ENCODE measurements at places on chromosomes 16 and 17.

GRCh38 chr16:55301385-55302008, 22.5 kb upstream of the IRX6 start:
- DNase-seq, result no peak

- DNase-seq, result no peak
These were observed 2.0 kb downstream of the PLD6 start for GRCh38 chr17:17204041-17204591.

DNA sequence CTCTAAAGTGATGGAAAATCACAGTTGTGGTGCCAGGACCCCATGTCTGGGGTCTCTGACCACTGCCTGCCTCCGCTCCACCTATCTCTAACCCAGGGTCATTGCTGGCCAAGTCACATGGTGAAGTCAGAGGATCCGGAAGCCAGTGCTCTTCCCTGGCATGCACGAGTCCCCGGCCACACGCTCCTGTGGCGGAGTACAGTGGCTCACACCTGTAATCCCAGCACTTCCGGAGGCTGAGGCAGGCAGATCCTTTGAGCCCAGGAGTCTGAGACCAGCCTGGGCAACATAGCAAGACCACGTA, 21.5 kb upstream of the RBFOX3 start:
- no peak for DNase-seq

DNA sequence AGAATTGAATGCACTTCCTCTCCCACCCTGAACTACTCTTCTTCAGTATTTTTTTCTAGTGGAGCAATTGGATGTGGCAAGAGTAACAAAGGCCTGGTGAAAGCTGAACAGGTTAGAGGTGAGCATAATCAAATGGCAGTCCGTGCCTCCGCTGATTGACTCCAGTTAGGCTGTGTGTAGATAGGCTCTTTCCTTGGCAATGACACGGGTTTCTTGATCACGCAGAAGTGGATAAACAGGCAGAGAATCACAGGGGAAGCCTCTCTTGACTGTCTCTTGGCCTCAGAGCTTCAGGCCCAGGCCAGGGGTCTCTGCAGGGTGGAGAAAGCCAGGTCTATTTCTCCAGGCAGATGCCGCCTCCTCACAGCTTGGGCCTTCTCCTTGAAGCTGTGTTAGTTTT, 4.2 kb downstream of the CD300LB start:
- no peak for DNase-seq

DNA sequence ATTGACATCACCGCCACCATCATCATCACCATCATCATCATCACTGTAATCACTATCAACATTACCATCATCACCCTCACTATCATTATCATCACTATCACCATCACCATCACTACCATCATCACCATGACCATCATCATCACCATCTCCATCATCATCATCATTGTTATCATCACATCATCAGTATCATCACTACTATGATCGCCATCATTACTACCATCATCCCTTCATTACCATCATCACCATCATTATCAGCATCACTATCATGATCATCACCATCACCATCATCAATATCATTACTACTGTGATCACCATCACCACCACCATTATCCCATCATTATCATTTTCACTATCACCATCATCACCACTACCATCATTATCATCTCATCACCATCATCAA, 368.3 kb downstream of the SEC14L1 start:
- DNase-seq, result no peak

- no peak for DNase-seq
These were observed 928 bp downstream of the CASKIN2 start for GRCh38 chr17:75514299-75514918.

DNA sequence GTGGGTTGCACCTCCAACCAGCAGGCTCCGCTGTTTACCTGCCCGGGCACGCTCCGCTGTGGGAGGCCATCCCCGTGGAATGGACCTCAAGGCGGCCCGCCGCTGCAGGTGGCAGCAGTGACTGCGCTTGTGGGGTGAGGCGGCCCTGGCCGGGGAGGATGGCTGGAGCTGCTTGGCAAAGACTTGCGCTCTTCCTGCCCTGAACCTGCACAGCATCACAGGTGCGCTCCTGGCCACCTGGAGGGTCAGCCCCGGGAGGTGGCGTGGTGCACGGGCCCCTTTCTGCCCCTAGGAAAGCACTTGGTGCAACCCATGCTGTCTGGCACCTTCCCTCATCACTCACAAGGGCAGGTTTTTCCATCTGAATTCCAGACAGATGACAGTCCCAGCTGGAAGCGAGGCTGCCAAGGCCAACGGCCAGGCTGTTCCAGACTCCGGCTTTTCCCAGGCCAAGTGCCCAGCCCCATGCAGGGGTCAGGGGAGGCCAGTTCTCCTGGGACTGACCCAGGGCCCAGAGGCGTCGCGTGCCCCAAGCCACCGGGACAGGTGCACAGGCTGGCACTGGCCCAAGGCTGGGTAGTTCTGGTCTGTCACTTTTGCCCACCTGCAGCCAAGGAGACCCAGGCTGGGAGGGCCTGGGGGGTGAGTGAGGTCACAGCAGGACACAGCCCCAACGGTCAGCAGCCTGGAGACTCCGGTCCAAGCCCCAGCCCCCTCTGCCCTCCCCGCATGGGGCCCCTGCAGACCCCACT, 13.3 kb downstream of the UTS2R start:
- peak; percentile 73 for DNase-seq

DNA sequence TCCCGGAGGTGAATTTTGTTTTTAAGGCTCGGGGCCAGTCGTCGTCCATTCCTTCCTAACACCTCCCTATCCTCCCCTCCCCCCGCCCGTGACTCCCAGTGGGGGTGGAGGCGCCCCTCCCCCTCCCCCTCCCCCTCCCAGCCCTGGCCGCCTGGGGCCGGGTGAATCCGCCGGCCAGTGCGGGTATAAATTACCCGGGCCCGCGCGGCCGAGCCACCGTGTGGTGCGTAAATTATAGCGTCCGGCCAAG, 2.0 kb upstream of the GSE1 start:
- no peak for DNase-seq

DNA sequence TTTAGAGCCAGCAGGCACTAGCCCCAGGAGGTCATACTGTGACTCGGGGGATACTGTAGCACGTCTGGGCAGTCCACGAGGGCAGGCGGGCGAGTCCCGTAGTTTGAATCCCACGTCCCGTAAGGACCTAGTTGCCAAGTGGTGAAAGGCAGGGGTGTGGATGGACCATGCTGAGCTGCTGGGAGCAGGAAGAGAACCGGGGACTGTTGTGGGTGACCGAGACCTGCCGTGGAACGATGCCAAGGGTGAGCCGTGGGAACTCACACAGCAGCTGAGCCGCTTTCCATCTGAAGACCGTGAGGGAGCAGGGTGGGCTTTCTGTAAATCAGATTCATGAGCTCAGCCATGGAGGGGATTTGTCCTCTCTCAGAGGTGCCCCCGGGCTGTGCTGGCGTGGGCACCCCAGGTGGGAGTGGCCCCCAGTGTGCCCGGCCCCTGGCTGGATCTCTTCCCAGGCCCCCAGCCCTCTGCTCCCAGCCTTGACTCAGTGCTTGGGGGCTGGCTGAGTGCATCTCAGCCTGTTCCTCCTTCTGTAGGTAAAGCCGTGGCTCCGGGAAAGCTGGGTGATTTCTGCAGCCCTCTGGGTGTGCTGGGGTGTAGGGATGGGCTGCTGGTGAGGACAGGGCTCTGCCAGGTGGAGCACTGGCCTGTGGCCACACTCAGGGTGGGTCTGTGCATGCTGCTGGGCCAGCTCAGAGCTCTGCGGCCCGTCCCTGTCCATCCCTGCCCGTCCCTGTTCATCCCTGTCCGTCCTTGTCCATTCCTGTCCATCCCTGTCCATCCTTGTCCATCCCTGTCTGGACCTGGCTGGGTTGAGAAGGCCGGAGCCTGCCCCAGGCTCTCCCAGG, 13.6 kb downstream of the ASPSCR1 start:
- no peak for DNase-seq

DNA sequence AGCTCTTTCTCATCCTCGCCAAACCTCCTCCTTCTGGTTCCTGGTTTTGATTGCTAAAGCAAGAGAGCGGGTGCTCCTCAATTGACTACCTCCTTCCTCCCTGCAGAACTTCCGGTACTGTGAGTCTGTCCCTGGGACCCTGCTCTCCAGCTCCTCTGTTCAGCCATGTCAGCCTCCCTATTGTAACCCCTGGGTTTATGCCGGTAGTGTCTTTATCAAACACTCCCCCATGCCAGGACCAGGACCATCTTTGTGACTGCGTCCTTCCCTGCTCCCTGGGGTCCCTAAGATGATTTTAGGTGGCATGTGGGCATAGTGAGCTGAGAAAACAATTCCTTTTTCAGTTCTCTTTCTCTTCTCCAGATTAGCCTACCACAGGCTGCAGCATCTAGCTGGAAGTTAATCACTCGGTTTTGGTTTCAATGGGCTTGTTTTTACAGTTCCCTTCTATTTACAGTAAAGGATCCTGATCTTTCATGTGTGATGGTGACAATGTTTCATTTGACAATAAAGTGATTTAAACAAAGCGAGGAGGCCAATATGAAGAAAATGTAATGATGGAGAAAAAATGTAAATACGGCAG, 27.7 kb upstream of the IL21R start:
- DNase-seq, result no peak

DNA sequence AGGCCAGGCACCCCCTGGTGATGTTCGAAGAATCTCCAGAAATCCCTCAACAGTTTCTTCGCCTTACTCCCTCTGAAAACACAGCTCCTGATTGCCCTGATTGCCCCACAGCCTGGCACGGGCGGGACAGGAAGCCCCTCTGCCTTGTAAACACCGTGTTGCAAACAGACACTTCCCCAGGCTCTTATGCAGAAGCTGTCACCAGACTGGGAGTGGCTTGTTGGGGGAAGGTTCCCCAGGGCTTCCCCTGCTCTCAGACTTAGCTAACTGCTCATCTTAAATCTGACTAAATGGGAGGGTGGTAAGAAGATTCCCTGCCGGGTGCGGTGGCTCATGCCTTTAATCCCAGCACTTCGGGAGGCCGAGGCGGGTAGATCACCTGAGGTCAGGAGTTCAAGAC, 11.2 kb downstream of the PIK3R5 start:
- no peak for DNase-seq

- DNase-seq, result no peak
These were observed 3.7 kb upstream of the FOXL1 start for GRCh38 chr16:86574646-86575045.

- no peak for DNase-seq
These were observed 210.3 kb upstream of the AXIN2 start for GRCh38 chr17:65771704-65772103.

DNA sequence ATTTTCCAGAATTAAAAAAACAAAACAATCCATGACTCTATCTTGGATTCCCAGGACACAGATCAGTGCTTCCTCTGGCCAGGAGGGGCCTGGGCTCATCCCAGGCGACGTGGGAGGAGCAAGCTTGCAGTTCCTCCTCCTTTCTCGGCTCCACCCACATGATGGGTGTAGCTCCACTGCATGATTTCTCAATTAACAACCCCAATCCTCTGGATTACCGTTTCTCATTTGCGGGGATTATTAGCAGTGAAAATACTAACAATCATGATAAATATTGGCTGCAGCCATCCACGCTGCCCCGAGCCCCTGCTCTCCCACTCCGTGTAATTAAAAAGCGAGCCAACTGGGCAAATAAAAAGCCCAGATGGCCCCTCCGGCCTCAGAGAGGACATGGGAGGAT, 46.4 kb upstream of the SDK2 start:
- DNase-seq, result no peak

DNA sequence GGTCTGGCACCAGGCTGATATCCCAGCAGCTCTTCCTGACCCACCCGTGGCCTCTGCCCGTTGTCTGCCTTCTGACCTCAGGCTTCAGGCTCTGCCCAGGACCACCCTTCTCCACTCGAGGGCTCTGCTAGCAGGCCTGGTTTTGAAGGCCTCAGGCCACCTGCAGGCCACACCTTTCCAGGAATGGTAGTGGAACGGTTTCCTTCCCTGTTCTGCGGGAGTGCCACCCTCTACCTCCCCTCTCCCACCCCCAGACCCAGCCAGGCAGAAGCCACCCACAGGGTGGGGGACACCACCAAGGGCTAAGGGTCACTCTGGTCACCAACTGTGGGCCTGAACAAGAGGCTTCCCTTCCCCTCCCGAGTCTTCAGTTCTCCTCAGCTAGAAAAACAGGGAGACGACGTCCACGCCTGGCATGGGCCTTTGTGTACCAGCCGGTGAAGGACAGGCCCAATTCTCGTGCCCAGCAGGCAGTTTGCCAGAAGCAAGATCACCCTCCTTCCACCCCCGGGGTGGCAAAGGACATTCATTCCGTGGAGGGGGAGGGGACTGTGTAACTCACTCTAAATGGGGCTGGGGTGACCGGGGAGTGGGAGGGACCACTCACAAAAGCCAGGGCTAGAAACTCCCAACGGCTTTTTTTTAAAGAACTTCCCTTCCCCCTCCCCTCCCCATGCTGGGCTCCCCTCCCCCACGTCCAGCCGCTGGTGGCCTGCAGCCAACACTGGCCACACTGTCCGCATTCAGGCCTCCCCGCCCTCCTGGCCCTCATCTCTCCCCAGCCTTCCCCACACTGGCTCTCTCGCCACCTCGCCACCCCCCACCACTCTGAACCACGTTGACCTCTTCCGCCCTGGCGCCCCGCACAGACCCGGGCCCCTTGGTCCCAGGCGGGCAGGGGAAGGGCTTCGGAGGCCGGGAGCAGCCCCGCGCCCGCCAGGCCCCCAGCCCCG, 7.7 kb downstream of the CBX4 start:
- DNase-seq, result no peak

GRCh38 chr16:86427433-86427851, 82.9 kb upstream of the FOXF1 start:
- no peak for DNase-seq

DNA sequence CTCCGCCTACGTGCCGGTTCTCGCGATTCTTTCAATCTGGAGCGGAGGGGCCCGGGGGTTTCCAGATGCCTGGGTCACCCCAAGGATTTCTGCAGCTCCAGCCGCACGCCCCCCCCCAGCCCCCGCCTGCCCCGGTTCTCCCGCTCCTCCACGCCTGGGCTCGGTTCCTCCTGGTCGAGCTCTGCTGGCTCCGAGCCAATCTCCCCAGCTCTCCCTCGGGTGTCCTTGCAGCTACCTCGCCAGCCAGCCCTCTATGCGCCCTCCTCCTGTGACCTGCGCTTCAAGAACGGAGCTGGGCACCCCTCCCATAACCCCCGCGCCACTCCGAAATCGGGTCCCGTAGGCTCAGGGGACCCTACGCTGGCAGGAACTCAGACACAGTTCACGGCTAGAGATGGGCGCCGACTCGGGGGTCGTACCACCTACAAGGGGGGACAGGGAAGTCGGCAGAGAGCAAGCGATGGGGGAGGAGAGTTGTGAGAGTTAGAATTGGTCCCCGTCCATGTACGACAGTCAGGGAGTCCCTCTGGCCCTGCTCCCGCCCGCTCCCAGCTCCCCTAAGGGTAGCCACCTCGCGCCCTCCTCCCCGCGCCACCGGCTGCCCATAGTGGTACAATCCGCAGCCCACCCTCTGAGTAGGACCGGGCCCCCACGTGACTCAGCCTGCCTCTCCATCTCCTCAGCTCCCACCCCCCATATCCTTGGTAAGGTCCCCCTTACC, 961 bp downstream of the FGF11 start:
- peak; percentile 8 for DNase-seq
